ENCODE measurements at places on chromosomes 4 and X. TPM values are rescaled to one million over a fixed set of nuclear protein-coding genes. Genes with fewer than 3 reads are reported as not detected.

DNA sequence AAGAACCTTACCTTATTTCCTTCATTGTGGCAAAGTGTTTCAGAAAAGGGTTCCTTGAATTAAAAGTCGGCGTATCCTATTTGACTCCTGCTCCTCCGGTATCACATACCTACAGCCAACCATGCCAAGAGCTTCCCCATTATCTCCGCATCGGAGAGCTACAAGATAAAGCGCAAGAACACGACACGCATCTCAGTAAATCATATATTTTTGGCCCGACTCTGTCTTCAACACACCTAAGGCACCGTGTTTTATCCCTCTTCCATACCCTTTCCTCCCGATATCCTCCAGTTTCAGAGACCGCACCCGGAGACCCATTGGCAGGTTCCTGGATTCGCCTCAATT is 497 bp upstream of the THAP9 start:
- DNase-seq: no peak

- no peak for DNase-seq
Observed at GRCh38 chr4:82787342-82787741, 11.3 kb downstream of the SCD5 start.

DNA sequence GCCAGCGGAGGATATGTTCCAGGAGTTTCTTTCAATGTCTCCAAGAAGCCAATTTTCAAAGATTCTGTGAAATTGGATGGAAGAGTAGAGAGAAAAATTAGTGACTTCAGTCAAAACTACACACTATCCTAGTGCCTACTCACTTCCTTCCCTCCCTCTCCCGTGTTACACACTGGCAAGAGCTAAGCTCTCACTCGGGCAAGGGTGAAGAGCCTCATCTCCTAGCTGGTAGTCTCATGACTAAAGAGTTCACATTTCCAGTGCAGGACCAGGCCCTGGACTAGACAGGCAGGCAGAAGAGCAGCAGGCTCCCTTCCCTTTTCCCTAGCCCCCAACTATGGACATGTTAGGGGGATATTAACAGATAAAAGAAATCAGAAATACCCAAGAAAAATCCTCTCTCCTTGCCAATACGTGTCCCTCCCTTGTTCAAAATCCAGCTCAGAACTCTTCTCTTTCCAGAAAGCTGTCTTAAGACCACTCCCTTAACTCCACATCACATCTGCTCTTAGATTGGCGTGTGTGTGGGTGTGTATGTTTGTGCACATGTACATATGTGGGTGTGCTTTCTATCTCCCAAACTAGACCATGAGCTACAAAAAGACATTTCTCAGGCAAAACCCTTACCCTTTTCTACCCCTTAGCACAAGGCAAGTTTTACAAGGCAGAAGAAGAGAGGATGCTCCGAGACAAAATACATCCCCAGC is 29.9 kb downstream of the ZDHHC9 start:
- no peak for DNase-seq

GRCh38 chr4:123984886-123985285 is 588.3 kb downstream of the SPRY1 start:
- no peak for DNase-seq

KLKB1 gene
- total RNA-seq: not detected

ZAR1 gene
- total RNA-seq: not detected

LGI2 gene
- 0.04 TPM for total RNA-seq

Measured in pulmonary artery endothelial cell (primary cell).